ENCODE measurements at places on chromosomes 16 and 17.
A peak's percentile ranks its signal among the peaks of the same experiment; 100 is the strongest.

GRCh38 chr16:4373909-4374742 is 2.5 kb downstream of the VASN start:
- peak; percentile 92 for DNase-seq

DNA sequence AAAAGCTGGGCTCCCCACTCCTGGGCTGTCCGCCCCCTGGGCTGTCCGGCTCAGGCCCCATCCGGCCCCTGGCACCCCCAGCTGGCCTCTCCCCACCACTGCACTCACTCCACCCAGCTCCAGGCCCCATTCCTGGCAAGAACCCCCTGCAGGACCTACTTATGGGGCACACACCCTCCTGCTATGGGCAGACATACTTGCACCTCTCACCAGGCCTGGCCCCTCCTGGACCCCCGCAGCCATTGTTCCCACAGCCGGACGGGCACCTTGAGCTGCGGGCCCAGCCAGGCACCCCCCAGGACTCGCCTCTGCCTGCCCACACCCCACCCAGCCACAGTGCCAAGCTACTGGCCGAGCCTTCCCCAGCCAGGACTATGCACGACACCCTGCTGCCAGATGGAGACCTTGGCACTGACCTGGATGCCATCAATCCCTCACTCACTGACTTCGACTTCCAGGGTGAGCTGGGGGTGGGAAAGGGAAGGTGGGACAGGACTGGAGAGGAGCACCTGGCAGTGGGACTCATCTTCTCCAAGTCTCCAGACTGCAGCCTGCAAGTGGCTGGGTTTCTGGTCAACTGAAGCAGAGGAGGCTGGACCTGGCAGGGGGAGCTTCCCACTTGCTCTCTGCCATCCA is 17.6 kb downstream of the UNC119 start:
- DNase-seq = no peak

- DNase-seq = no peak
Observed at GRCh38 chr17:17112628-17113200, 70.5 kb downstream of the MPRIP start.

GRCh38 chr16:16924613-16925012 is 545.7 kb downstream of the NPIPA7 start:
- no peak for DNase-seq

Data from GM03348 (cell line).